Bronchial epithelial cell (primary cell): ENCODE measurements at places on chromosomes 12 and 14.

DNA sequence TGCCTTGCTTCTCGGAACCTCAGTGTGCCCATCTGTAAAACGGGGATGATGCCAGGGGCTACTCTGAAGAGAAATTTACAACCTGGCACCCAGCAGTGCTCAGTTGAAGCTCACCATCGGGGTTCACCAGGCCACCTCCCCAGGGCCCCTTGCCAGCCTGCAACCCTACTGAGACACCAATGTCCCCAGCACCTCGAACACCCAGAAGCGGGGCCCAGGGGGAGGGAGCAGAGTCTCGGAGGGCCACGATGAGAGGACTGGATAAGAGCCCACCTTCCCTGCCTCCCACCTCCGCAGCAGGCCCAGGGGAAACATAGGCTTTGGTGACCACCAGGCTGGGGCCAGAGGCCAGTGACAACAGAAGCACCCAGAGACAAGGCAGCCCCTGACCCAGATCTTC lies 22.4 kb downstream of the NCOR2 start:
- no peak for DNase-seq

DNA sequence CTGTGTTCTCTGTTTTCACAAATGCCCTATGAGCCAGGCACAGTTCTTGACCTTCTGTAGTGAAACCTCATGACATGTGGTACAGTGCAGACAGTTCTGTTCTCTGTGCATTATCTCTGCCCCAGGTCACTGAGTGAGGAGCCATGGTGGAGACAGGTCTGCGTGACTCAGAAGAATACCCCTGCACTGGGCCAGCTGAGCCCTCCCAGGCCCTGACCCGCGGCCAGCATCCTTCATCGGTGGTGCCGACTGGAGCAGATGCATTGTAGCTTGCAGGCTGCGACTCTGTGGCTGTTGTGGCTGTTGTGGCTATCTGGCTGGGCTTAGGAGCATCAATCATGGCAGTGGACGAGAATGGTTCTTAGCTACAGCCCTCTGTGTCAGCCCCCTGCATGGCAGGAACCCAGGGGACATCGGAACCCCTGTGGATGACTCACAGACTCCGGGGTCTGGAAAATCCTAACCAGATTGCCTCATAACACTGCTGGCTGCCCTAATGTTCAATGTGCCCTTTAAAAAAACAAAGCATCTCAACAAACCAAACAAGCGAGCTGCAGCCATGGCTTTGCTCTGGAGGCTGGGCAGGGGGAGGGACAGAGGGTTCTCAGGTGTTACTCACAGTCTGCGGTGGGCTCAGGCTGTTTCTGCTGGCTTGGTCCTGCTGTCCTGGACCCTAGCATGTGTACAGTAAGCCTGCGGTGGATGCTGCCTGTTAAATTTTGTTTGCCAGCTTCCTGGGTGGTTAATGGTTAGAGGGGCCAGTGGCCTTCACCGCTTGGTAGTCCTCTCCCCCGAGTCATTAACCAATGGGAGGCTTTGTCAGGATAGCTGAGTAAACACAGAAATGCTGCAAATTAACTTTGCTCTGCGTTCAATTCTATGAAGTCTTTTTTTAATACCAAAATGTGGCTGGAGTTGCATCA lies at the start of gene SERPINA6:
Gene SERPINA6, minus strand, starts transcription at position 689 of the 923 bp plus-strand sequence. CDS start 8,688 bp downstream, outside the sequence.
- no peak for DNase-seq

DNA sequence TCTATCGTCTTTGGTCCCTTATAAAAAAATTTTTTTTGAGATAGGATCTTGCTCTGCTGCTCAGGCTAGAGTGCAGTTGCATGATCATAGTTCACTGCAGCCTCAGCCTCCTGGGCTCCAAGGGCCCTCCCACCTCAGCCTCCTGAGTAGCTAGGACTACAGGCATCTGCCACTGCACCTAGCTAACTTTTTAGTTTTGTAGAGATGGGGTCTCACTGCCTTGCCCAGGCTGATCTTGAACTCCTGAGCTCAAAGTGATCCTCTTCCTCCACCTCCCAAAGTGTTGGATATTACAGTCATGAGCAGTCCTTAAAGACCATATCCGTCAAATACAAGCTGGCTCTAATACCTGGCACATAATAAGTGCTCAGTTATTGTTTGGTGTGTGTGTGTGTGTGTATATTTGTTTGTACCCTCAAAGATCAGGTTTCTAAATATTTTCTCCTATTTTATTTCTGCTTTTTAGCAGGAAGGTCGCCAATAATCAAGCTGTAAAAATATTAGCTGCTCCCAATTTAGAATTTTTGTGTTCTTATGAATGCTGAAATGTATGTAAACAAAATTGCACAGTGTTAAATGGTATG lies 30.5 kb downstream of the SRGAP1 start:
- DNase-seq = no peak

- peak; percentile 79 for DNase-seq
Measured at GRCh38 chr14:103711516-103712431, 3.5 kb downstream of the XRCC3 start.

DNA sequence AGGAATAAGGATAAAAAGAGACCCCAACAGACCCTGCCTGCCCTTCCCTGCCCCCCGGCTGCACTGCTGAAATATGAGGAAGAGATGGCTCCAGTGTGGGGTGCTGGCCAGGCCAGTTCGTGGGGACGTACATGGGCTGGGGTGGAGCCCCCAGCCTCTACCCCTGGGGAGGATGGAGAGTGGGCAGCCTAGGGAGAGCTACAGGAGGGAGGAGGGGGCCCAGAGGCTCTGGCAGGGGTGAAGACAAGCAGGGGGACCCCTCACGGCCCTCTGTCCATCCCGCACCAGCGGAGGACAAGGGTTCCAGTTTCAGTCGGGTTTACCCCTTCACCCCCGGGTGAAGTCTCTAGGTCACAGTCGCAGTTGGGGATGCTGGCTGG lies 11.0 kb upstream of the RPLP0 start:
- DNase-seq = no peak

DNA sequence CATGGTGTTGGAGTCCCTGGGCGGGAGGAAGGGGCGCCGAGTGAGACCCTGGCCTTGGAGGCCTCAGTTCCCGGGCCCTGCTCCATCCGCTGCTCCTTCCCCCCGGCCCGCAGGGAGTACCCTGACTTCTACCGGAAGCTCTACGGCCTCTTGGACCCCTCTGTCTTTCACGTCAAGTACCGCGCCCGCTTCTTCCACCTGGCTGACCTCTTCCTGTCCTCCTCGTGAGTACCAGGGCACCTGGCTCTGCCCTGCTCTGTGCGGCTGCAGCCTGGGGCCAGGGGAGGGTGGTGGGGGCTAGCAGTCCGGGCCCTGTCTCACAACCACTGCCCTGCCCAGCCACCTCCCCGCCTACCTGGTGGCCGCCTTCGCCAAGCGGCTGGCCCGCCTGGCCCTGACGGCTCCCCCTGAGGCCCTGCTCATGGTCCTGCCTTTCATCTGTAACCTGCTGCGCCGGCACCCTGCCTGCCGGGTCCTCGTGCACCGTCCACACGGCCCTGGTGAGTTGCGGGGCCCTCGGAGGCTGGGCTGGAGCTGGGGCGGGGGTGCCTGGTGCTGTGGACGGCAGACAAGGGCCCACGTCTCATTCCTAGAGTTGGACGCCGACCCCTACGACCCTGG lies 7.0 kb downstream of the NOC4L start:
- no peak for DNase-seq

- peak; percentile 76 for DNase-seq
Measured at GRCh38 chr12:14774906-14775635, 28.2 kb downstream of the WBP11 start.

- no peak for DNase-seq
Measured at GRCh38 chr12:122811777-122812176, 23.5 kb upstream of the HIP1R start.

- no peak for DNase-seq
Measured at GRCh38 chr12:14239350-14239934, 126.0 kb upstream of the ATF7IP start.

GRCh38 chr14:51564986-51565604 lies 86.6 kb upstream of the FRMD6 start:
- peak; percentile 85 for DNase-seq

- DNase-seq = peak; percentile 54
Measured at GRCh38 chr12:44589697-44590096, 286.4 kb downstream of the NELL2 start.
